ENCODE measurements at places on chromosomes 7 and 10. TPM values are rescaled to one million over a fixed set of nuclear protein-coding genes. Genes with fewer than 3 reads are reported as not detected.

EN2 gene
- total RNA-seq = 0.08 TPM

DNA sequence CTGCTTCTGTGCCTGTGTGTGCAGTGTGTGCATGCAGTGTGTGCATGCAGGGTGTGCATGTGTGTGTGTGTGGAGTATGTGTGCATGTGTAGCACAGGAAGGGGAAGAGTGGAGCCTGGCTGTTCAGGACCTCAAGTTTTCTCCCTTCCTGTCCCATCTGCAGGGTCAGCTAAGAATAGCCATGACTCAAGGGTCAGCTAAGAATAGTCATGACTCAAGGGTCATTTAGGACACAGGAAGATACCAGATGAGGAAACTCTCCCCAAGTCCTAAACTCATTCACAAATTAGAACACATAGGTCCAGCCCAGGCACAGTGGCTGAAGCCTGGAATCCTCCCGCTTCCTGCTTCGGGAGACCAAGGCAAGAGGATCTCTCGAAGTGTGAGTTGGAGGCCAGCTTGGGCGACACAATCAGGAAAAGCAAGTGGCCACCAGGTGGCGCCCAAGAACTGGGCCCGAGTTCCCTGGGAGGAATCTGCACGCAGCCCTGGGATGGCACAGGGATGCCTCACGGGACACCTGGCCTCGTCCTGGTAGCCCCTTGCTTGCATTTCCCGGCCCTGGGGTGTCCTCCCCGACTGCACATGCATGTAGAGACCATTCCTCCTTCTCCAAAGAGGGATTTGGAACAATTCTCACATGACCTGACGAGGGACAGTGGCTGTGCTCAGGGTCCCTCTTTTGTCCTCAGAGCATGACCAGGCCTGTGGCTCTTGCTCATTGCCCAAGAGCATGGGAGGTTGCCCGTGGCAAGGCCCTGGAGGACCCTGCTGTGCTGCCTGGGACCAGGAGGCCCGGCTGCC lies 21.4 kb upstream of the VOPP1 start:
- peak; percentile 70 for DNase-seq

- DNase-seq = no peak
Observed at GRCh38 chr10:47145290-47145934, 154.6 kb upstream of the GDF10 start.

GRCh38 chr10:1240341-1240775 lies 184.2 kb downstream of the WDR37 start:
- no peak for DNase-seq

C10orf143 gene
- total RNA-seq = 2.3 TPM

DNA sequence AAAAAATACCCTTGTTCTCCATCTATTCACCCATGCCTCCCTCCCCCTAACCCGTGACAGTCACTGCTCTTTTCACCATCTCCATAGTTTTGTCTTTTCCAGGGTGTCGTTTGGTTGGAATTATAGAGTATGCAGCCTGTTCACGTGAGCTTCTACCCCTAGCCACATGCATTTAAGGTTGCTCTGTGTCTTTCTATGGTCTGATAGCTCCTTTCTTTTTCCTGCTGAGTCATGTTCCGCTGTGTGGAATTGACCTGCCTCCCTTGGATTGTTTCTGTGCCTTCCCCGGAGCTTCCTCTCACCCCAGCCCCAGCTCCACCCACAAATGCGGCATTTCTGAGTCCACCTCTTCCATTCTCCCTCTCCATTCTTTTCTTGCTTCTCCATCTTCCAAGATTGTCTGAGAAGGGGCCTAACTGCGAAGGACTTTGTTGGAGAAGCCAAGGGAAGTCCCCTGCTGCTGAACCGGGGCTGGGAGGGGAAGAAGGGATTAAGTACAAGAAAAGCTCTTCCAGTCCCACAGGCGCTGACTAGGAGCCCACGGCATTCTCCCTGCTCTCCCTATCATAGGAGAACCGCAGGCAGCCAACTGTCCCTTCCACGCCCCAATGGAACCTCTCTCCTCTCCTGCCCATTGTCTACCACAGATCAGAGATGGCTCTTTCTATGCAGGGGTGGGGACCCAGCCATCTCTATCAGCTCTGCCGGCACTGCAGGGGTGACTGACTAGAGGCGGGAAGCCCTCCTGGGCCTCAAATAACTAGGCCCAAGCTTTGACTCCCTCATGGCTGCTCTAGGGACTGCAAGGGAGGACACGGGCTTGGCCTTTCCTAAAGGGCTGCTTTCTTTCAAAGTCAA lies 87.5 kb upstream of the ANLN start:
- DNase-seq = no peak

DNA sequence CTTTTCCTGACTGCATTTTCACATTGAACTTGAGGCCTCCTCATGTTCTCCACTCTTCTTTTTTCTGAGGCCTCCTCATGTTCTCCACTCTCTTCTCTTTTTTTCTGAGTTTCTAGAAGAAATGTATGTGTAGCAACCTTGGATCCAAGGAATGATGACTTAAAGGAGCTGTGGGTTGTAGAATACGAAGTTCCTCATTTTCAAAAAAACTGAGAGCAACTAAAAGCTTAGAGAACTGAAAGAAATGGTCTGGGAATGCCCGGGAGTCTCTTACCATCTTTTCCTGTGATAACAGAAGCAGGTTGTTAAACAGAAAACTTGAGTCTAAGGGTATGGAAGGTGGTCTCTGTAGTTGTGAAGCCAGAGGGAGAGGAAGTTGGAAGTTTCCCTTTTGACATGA lies 32.8 kb downstream of the MRPS33 start:
- DNase-seq = no peak

DNA sequence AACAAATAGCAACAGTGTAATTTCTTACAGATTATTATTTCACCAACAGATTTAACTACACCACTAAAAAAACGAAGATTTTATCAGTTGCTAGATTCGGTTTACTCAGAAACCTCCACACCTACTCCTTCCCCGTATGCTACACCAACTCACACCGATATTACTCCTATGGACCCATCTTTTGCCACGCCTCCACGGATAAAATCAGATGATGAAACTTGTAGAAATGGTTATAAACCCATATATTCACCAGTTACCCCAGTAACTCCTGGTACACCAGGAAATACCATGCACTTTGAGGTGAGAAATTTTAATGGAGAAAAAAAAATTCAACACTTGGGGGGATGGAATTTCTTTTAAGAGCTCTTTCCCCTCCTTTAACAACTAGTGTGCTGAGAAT lies 92.5 kb downstream of the KMT2E start:
- DNase-seq = no peak

SLK gene
- total RNA-seq = 29.0 TPM

STEAP2 gene
- 22.0 TPM for total RNA-seq

DNA sequence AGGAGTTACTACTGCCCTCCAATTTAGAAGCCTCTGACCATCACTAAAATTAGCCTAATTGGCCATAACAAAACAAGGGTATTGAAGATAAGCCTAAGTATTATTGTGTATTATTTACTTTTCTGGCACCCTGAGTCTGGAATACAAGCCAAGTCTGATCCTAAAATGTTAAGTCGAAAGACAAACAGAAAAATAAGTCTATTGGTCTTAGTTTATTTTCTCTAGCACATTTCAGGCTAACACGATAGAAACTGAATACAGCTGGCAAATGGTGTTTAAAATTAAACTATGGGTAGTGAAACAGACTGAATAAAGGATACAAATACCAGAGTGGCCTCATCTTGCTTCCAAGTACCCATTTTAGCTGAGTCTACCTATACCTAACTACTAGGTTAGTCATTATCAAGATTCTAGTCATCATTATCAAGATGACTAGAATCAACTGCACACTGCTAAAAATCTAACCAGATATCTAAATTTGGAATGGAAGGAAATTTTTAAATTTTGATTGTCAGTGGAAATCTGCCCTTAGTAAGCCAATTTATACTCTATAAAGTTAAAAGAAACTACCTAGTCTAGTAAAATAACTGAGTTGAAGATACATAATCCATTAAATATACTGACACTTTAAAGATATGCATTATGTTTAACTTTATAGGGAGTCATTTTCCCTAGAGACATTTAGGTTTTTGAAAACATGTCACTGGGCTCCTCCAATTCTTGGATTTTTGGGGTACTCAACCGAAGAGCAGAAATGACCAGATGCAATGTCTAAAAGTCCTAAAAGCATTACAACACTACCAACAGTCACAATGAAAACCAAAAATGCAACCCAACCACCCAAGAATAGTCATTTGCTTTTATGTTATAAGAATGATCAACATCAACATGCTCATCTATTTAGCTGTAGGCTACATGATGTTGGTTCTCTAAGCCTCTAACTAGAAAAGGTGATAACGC lies 80.9 kb downstream of the NT5C2 start:
- no peak for DNase-seq

- DNase-seq = no peak
Observed at GRCh38 chr10:15123749-15124184, 26.6 kb downstream of the RPP38 start.

DNA sequence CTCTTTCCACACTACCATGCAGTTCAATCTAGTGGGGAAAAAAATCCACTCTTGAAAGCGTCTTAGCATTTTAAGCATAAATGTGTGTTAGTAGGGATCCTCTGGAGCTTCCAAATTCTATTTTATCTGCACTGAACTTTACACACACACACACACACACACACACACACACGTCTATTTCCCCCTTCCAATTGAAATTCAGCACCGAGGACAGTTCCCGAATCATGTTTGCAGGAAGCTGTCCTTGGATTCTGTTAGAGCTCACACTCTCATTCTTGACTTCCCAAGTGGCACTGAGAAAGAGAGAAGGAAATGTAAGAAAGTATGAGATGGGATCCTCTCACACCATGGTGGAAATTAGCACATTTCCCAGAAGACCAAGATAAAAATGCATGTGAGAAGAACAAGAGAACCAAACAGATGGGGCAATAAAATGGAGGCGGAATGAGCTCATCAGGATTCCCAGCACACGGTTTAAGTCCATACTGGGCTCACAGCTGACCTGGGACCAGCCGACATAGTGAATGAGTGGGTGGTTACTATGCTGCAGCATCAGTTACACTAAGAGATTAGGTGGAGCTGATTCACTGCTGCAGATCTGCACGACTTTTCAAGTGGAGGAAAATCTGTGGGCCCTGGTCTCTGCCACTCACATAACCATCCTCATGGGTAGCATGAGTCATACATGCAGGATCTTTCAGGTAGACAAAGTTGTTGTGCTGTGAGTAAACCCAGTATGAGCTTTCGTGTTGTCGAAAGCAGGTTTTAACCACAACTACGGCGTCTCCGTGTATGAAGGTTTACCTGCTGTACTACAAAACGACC lies 3.3 kb upstream of the NPTX2 start:
- no peak for DNase-seq

GRCh38 chr10:49225218-49225876 lies 37.2 kb upstream of the TMEM273 start:
- peak; percentile 49 for DNase-seq

DNA sequence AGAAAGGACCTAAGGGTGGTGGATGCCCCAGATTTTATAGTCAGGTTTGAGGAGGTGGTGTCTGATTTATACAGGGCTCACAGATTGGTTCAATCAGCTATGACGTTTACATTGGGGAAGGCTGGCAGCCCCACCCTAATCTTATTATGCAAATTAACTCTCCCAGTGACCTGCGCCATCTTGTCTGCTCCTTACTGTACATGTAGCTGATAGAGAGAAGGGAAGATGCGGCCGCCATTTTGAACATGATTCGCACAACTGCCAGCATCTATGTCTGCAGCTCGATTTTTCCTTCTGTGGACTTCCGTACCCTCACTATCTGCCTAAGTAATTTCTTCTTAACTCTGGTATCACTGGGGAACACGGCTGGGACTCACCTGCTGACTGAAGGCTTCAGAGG lies 619.0 kb upstream of the DPP6 start:
- no peak for DNase-seq

- no peak for DNase-seq
Observed at GRCh38 chr10:103058034-103058433, 135.0 kb downstream of the NT5C2 start.

- DNase-seq = no peak
Observed at GRCh38 chr10:55287346-55287745, 486.3 kb upstream of the PCDH15 start.

DNA sequence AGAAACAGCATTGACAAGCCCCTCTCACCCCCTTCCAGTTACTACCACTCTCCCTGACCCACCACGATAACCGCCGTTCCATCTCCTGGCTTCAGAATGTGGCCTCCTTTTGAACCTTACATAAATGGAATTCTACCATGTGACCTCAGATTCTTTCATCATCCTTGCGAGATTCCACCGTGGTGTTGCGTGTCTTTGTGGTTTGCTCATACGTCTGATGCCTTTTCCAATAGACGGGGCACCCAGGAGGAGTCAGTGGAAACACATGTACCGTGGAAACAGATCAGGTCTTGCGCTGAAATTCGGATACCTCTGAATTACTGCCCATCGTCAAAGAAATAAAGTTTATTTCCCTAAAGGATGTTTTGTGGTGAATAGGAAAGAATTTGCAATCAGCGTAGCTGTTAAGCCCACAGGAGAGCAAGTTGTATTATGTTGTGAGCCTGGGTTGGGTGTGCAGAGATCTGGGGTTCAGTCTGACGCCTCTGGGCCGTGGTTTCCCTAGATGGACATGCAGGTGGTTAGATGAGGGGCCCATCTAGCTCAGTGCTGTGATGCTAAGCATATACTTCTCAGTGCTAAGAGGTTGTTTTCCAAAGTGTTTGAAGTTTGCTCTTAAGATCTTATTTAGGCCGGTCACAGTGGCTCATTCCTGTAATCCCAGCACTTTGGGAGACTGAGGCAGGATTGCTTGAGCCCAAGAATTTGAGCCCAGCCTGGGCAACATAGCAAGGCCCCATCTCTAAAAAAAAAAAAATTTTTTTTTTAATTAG lies 29.1 kb downstream of the GTF2IRD1 start:
- peak; percentile 48 for DNase-seq

TAS2R3 gene
- total RNA-seq = 0.68 TPM

GRCh38 chr10:24463611-24464426 lies 254.9 kb downstream of the KIAA1217 start:
- DNase-seq = no peak

MRLN gene
- not detected for total RNA-seq

DNA sequence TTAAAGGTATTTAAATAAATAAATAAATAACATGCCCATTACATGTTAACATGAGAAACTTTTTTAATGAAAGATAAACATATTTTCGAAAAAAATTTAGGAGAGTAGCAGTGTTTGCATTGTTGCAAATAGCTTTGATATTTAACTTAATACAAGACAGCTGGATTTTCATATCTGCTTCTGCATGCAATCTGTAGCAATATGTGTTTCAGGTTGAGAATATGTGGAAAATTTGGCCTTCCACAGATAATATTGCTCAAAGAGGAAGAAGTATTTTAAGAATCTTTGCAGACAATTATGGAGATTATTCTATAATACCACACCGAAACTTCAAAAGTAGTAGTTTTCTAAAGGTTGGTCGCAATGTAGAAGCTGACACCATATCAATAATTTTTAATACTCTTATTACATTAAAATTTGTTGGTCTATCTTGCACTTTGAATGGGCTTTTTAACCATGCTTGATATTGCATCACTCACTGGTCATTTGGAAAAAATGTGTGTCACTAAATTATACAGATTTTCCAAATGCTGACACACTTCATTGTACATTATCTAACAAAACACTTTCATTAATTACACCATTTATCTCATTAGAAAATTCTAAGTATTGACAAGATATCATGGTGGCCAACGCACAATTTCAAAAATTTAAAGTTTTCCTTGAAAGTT lies 229.8 kb upstream of the HDAC9 start:
- DNase-seq = no peak

TET1 gene
- 4.0 TPM for total RNA-seq
